ENCODE measurements at places on chromosomes 12 and 14.

DNA sequence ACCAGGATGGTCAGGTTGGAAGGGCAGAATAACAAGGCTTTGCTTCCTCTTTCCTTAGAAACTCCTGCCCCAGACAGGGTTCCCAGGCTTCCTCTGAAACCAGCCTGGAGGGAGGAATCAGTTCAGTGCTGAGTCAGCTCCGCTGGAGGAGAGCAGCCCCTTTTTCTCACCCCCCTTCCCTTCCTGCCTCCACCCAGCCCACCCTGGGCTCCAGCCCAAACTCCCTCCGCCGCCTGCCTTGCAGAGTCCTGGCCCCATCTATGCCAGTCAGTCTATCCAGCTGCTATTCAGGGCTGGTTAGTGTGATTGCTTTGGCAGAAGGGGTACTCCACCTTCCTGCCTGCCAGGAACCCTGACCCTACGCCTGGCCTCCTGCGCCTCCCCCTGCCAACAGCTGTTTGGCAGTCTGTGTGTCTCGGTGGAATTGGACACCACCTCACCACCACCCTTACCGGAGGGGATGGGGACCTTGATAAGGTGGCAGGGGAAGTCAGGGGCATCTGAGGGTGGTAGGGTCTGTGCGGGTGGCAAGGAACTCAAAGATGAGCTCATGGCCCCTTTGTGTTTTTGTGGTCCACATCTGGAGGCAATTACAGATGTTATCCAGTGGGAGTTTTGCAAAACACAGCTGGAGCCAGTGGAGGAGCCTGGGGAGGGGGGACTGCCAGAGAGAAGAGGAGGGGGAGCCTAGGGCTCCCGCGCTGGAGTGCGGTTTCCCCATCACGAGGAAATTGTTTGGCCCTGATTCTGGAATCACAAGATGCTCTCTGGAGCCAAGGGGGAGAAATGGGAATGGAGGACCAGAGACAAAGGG, 12.2 kb downstream of the MMP14 start:
- DNase-seq, result peak; percentile 90

- no peak for DNase-seq
Measured at GRCh38 chr14:100109594-100109955, 44.4 kb downstream of the EVL start.

- DNase-seq, result no peak
Measured at GRCh38 chr12:70449074-70449752, 83.1 kb downstream of the KCNMB4 start.

DNA sequence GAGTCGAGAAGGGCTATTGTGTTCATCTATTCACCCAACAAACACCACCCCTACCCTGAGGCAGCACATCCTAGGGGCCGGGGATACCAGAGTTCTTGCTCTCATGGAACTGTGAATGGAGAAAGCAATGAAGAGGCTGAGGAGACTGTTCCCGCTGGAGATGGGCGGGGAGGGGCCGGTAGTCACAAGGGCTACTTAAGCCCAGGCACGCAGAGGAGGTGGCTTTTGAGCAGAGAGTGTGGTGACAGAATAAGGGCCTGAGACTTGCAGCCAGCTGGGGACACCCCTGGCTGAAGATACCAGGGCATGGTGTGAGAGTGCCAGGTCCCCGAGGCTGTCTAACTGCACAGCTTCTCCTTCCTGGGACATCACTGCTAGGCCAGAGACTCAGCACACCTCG, 114.1 kb upstream of the EVL start:
- DNase-seq, result no peak

DNA sequence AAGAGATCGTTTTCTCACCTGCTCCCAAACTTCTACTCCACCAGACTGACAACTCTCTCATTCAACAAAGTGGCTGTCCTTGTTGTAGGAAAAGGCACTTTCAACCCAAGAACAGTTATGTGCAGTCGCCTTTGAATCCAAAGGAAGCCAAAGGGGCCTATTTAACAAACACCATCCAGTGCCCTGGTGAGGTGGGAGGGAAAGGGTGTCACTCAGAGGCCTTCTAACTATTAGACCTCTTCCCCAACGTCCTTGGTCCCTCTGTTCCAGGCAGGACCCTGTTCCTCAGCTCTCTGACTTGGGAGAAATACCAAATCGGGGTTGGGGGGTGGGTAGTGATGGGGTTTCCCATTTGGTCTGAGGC, 3.2 kb downstream of the SIX4 start:
- no peak for DNase-seq

- no peak for DNase-seq
Measured at GRCh38 chr12:128600886-128601285, 222.9 kb downstream of the SLC15A4 start.

- no peak for DNase-seq
Measured at GRCh38 chr12:108690542-108691174, 40.7 kb downstream of the CORO1C start.

DNA sequence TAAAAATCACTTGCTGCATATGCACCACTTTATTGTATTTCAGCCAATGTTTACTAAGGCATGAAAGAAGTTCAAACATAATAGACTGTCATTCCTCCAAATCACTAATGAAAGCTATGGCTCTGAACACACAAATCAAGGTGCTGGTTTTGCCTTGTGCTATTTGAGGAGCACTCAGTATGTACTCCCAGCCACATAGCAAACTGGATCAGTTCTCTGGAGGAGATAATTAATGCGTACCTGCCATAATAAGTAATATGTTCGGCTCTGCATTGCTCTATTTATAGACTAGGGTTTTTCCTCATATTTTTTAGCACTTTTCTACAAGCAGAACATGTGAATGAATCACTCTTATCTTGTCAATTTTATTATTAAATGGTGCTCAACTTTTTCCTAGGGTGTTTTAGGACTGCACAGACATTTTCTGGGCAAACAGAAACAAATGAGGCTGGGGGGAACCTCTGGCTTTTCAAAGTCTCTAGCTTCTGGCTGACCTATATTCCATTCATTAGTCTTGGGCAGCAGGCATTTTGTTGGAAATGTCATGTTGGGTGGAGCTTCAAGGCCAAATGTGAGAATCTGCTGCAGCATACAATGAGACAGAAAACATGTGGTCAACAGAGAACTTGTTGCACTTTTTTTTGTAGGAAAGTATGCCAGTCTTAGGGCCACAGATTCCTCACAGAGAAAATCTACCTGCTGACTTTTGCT, 88.4 kb downstream of the GRIP1 start:
- no peak for DNase-seq

- DNase-seq, result no peak
Measured at GRCh38 chr14:56133547-56133946, 15.3 kb downstream of the PELI2 start.

GRCh38 chr12:12513416-12514006, 49.2 kb downstream of the DUSP16 start:
- DNase-seq, result peak; percentile 41

- DNase-seq, result no peak
Measured at GRCh38 chr12:75959506-75959905, 72.1 kb downstream of the PHLDA1 start.

DNA sequence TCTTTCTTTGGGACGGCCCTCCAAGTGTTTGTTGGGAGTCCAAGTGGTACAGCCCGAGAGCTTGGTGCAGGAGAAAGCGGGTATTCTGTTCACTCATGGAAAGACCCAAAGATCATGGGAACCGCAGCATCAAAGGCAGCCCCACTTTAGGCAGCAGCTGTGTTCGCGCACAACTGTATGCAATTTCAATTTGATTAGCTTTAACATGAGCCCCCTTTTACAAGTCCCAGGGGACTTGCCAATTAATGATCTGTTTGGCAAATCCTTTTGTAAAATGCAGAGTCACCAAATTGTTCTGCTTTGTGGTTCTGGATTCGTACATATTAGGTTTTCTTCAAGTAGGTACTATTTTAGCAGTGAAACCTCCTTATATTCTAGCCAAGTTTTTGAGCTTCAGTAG, 217.7 kb downstream of the AACS start:
- no peak for DNase-seq

- no peak for DNase-seq
Measured at GRCh38 chr14:95255487-95255886, 64.2 kb downstream of the CLMN start.

GRCh38 chr12:47841501-47841900, 21.8 kb upstream of the HDAC7 start:
- DNase-seq, result no peak

- no peak for DNase-seq
Measured at GRCh38 chr12:111311011-111311410, 57.9 kb downstream of the PHETA1 start.

DNA sequence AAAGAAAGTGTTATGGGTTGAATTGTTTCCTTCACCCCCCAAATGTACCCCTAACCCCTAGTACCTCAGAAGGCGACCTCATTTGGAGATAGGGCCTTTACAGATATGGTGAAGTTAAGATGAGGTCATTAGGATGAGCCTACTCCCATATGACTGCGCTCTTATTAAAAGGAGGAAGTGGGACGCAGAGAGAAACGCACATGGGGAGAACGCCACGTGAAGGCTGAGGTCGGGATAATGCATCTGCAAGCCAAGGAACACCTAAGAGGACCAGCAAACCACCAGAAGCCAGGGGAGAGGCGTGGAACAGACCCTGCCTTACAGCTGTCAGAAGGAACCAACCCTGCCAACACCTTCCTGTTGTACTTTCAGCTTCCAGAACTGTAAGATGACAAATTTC, 1.7 kb upstream of the NRIP2 start:
- DNase-seq, result no peak

Data from SK-N-SH (cell line).